H54 (cell line): ENCODE measurements at places on chromosomes 11 and 22.
A peak's percentile ranks its signal among the peaks of the same experiment; 100 is the strongest.

GRCh38 chr11:92266806-92267205, 42.2 kb downstream of the FAT3 start:
- DNase-seq, result no peak

DNA sequence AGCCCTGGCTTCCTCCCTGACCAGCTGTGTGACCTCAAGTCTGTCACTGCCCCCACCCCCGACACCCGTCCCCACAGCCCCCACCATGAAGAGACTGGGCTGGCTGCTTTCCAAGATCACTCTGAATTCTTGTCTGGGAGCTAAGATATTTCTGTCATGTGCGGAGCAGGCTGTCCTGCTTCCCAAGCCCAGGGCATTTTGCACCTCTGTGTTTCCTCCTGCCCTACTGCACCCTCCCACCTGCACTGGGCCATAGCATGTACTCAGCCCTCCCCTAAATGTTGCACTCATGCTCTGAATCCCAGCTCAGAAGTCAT, 30.3 kb upstream of the MYEOV start:
- DNase-seq, result no peak

GRCh38 chr11:3189196-3189843, 24.2 kb upstream of the OSBPL5 start:
- no peak for DNase-seq

- no peak for DNase-seq
These were observed 467.8 kb downstream of the TBC1D22A start for GRCh38 chr22:47230251-47230650.

- DNase-seq, result no peak
These were observed at the start of gene OR51A4 for GRCh38 chr11:4947505-4947904. Gene OR51A4 (minus strand): TSS chr11:4947605. CDS start chr11:4947100, 505 bp downstream.

- no peak for DNase-seq
These were observed 89.8 kb downstream of the DBX1 start for GRCh38 chr11:20070459-20070858.

DNA sequence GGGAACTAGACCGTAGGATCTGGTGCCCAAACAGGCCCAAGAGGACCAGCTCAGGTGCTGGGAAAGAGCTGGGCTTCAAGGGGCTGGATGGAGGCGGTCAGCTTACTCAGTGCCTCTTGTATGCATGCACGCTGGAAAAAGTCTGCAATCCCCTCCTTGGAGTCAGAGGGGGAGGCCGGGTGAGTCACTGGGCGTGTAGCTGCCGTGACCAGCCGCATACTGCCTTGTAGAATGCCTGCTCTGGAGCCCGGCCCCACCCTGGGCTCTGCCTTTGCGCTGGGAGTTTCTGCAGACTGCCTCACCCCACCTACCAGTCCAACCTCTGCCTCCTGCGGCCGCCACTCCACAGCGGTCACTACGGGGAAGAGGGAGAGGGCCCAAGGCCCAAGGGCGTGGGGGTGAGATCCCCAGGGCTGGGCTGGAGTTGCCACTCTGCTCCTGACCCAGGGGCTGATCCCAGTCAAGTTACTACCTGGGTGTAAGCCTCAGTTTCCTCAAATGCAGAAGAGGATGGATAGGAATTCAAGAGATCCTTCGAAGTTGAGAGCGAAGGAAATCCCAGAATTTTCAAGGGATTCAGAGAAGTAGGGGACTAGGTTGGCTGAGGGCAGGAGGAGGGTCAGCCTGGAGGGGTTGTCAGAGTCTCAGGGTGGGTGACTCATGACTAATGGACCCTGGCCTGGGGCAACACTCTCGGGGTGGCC, 4.2 kb downstream of the MRGPRF start:
- DNase-seq, result peak; percentile 100

DNA sequence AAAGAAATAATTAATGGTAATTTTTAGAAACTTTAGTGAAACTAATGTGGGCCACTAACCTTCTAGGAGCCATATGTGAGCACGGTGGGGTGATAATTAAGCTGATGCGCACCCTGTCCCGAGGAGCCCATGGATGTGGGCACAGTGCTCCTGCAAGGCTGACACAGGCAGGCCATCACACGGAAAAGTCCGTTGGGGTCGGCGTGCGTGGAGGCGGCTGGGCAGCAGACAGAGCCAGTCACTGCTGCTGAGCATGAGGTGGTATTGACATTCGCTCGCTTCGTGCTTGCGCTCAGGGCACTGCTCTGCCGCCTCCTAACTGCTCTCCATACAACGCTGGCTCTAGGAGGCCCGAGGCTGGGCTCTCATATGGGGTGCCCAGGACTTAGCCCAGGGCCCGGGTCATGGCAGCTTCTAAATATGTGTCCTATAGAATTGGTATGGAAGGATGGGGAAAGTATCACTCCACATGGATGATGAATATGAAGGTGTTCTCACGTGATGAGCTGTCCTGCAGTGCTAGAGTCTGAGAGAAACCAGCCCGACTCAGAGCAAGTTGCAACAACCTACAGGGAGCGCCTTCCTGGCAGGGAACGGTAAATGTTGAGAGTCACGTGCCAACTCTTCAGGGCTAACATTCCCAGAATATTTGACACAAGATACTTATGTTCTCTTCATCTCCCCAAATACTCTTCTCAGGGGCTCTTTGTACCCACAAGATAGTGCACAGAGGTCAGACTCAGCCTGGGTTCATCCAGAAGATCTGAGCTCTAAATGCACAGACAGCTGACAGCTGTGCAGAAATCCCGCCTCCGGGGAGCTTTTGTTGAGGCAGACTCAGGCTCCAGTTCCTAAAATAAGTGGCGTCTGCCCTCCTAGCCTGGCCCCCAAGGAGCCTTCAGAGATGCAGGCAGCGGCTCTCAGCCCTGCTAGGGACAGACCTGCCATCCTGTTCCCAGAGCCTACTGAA, 50.6 kb upstream of the ARFGAP3 start:
- DNase-seq, result no peak

DNA sequence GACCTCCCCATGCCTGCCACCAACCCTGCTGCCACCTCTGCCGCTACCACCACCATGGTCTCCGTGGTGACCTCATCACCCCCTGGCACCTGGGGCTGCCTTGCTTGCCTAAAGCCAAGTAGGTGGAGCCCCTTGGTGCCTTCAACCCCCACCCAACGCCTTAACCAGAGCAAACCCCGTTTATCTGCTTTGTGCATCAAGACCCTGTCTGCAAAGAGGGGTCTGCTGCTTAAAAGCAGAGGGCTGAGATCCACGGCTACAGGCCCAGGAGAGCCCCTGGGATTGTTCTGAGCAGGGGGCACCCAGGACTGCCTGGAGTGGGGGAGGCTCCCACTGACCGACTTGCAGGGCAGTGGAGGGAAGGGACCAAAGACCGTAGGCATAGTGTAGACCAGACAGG, 4.9 kb upstream of the PPIL2 start:
- DNase-seq, result no peak

DNA sequence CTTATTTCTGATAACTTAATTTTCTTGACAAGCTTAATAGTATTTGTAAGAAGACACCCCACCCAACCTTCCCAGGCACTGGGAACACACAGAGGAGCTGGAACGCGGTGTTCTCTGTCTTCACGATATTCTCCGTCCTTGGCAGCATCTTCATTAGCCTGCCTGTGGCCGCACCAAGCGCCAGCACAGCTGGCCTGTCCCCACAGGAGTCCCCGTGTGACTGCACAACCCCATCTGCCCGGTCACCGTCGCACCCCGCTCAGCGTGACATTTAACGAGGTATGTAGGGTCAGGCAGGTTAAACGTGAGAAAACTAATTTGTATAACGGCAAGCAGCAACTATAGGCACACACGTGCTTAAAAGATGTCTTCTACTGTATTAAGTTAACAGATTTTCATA, 293.3 kb downstream of the BRD1 start:
- DNase-seq, result no peak

GRCh38 chr11:4522752-4523151, 22.2 kb upstream of the OR52M1 start:
- DNase-seq, result no peak

DNA sequence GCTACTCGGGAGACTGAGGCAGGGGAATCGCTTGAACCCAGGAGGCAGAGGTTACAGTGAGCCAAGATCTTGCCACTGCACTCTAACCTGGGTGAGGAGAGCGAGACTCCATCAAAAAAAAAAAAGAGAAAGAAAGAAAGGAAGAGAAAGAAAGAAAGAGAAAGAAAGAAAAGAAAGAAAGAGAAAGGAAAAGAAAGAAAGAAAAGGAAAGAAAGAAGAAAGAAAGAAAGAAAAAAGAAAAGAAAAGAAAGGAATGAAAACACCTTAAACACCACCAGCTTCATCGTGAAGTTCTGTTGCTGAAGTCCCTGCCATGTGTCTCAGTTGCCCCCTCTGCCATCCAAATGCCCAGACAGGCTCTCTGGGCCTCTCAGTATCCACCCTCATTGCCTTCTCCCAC, 9.9 kb upstream of the CXCR5 start:
- DNase-seq, result no peak

GRCh38 chr22:47965066-47965465, 1202.6 kb downstream of the TBC1D22A start:
- DNase-seq, result no peak

DNA sequence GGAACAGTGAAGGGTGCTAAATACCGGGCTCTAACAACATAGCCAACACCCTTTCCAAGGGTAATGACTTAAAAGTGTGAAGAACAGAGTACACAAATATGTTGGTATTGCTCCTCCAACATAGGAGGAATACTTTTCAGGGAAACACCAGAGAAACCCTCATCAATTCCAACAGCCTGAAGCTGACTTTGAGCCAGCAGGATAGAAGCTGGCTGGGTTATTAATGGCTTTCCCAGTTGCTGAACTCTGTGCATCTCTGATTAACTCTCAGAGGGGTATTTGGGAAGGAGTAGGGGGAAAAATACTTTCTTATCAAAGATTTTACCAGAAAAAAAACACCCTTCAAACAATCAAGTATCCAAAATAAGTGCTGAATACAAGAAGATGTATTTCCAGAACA, 95.6 kb downstream of the AMBRA1 start:
- DNase-seq, result no peak

- DNase-seq, result no peak
These were observed 17.4 kb downstream of the POU2F3 start for GRCh38 chr11:120257346-120257745.
